Brain pericyte (primary cell): ENCODE measurements at places on chromosomes 7 and 10.

DNA sequence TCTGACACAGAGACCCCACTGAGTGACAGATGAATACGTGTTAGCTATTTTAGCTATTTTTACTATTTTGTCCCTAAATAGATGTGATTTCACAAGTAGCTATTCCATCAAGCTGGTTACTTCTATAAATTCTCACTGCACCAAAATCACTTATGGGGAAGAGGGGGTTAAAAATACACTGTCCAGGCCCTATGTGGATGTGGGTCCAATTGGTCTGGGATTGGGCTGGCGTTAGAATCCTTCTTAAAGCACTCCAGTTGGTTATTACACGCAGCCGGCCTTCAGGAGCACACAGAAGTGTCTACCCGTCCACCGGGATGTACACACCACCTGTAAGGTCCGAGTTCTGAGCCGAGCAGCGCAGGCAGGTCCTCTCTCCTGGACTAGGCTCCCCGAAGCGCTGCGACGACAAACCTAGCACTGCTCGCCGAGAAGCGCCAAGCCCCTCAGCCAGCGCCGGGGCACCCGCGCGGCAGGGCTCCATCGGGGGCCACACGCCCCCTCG, 222.3 kb upstream of the MKLN1 start:
- no peak for DNase-seq

GRCh38 chr7:124672011-124672410, 93.6 kb downstream of the GPR37 start:
- no peak for DNase-seq

DNA sequence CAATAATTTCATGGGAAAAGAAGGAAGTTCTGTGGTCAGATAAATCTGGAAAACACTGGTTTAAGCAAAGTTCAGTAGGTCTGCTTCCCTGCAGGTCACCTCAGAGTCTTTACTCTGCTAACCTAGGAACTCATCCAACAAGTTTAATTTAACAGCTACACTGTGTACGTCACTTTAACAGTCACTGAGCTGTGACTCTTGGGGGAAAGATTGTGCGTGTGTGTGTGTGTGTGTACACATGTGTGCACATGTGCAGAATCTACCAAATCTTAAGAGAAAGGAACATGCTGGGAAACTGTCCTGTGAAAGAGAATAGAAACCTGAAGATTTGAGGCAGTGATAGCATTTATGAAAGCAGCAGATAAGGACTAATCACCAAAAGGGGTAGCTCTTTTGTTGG, 62.6 kb downstream of the IKZF1 start:
- DNase-seq, result no peak

DNA sequence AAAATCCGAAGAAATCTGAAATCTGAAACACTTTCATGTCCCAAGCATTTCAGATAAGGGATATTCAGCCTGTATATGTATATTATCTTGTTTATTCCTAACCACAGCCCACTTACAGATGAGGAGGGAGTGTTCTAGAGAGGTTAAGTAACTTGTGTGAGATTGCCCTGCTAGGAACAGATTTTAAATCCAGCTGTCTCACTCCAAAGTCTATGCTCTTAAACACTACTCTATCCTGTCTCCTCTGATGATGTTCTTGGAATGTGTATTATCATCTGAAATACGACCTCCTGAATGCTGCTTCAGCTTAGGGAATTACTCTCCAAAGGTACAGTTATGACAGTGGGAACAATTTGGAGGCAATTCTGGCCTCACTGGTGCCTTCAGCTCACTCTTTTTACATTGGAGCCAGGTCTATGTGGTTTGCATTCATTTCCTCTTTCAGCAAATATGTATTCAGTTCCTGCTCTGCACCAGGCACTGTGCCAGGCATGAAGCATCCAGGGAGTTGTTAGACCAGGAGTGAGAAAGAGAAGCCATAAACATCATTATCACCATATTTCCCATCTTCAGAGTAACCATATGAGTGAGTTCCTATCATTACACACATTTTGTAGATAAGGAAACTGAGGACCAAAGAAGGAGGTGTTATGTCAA, 70.2 kb downstream of the NOC3L start:
- no peak for DNase-seq

DNA sequence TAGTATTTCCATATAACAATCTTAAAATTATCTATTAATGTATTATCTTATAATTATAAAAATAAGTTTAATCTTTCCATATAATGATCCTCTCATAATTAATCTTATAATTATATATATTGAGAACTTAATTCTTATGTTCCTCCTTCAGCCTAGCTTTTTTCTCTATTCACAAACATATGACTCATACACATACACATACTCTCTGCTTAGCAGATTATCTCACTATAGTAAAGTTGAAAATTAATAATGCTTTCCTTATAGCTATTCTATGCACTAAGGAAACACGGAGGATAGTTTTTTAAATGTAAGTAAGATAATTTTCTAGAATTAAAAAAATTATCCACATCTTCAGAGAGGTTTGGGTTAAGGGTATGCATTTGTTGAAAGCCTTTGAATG, 47.7 kb upstream of the ITGB8 start:
- DNase-seq, result no peak

- no peak for DNase-seq
Measured at GRCh38 chr7:6316226-6316625, 43.8 kb upstream of the CYTH3 start.

- no peak for DNase-seq
Measured at GRCh38 chr10:67602268-67602950, 93.6 kb downstream of the CTNNA3 start.

GRCh38 chr7:120553491-120553890, 280.5 kb downstream of the KCND2 start:
- DNase-seq, result no peak

- DNase-seq, result no peak
Measured at GRCh38 chr7:78043159-78043558, 244.6 kb downstream of the PHTF2 start.

- DNase-seq, result no peak
Measured at GRCh38 chr10:45466784-45467183, 92.8 kb downstream of the ALOX5 start.

DNA sequence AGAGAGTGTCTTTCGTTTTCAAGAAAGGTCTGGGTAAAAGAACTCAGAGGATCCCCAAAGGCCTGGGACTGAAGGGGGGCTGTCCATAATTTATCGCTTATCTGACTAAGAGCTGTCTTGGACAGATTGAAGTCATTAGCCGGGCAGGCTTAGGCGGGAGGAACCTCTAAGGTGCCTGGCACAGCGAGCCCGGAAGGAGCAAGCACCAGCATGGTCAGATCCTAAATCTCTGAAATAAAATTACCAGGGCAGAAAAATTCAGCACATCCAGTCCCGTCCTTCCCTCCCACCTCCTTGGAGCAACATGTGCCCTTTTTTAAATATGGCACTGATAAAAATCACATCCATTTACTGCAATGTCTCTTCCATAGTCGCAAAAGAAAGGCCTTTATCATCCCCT, 86.8 kb downstream of the FAM204A start:
- no peak for DNase-seq

DNA sequence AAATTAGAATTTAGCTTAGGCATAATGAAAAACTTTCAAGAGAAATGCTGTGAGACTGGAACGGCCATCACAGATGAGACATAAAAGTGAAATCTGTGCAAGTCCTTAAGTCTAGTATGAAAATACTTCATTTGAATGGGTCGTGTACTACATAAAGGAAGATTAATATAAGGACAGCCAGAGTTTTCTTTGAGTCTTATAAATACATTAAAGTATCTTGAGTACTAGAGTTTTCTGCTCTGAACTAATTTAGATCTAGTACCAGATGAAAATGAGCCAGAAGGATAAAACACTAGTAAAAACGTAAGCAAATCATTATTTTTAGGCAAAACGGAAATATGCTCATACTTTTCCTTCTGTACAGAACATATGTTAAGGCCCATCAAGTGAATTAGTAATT, 93.1 kb downstream of the ATE1 start:
- DNase-seq, result no peak

DNA sequence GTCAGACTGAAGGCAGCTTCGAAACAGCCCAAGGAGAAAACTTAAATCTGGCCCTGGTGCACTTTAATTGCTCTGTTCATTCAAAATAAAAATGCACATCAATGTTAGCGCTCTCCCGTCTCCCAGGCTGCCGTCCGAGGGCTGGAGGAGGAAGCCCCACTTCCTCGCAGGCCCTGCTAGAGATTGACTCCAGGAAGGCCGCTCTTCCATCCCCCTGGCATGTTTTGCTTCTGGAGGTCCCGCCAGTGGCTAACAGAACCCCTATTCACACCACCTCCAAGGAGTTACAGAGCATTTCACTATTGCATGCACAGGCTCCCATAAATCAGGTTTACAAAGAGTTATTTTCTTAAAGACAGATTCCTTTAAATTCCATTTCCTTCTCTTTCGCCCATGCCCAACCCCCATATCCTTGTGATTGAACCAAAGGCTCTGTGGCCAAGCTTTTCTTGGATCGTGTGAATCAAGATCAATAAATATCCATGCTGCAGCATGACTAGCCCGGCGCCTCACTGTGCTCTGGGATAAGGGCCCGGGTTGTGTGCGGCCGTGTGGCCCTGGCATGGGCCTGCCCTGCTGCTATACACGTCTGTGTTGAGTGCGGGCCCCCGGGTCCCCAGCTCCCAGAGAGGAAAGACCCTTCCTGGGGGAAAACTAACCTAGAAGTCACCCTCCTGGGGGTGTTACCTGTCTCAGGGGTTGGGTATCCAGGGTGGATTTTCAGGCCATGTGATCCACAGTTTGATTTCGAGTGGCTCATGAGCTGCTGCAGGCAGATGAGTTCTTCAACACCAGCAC, 118.7 kb upstream of the GDF10 start:
- DNase-seq, result no peak

GRCh38 chr10:5666008-5666840, at the start of gene ASB13:
Gene ASB13, minus strand, starts transcription at chr10:5666595. Its CDS starts 44 bp downstream, at chr10:5666551.
- no peak for DNase-seq

DNA sequence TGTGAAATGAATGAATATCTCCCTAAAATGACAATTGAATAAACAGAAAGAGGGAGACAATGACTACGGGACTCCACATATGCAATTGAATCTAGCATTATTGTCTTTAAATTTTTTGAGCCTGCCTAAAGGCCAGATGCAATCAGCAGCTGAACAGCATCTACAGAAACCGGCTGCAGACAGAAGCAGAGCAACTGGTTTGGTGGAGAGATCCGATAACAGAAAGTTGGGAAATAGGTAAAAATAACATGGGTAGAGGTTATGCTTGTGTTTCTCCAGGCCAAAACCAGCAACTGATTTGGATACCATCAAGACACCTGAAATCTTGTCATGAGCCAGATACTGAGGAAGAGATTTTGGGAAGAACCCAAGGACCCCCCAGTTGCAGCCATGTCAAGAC, 146.6 kb downstream of the ZNF33B start:
- DNase-seq, result no peak

DNA sequence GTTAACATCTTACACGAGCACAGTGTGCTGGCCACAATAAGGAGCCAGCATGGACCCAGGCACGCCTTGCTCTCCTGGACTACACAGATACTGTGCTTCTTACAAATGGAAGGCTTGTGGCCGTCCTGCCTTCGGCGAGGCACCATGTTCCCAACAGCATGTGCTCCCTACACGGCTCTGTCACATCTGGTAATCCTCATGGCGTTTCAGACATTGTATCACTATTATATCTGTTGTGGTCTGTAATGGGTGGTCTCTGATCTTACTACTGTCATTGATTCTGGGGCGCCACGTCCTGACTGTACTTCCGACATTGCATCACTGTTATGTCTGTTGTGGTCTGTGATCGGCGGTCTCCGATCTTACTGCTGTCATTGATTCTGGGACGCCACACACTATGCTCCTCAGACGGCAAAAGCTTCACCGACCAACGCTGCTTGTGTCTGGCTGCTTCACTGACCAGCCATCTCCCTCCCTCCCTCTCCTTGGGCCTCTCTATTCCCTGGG, 195.4 kb downstream of the MAD1L1 start:
- no peak for DNase-seq

GRCh38 chr7:151954866-151955820, 1.1 kb upstream of the GALNTL5 start:
- no peak for DNase-seq

- DNase-seq, result no peak
Measured at GRCh38 chr10:113538151-113538550, 14.7 kb upstream of the HABP2 start.

- DNase-seq, result no peak
Measured at GRCh38 chr7:25889765-25890164, 262.2 kb upstream of the NFE2L3 start.

DNA sequence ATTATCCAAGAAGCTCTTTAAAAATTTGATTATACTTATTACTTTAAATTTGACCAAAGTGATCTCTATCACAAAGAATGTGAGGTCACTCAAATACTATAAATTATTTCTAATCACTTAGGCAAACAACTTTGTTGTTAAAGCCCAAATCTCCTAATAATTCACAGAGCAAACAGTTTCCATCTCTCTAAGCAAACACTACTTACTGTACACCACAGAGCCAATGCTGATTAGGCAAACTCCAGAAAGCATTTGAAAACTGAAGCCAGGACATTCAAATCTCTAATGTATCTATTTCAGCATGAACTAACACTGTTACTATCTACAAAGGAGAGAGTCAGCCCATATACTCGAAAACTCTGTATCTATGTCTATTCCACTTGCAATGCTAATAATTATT, 107.1 kb downstream of the RNF32 start:
- no peak for DNase-seq

GRCh38 chr10:131141207-131141606, 170.3 kb downstream of the TCERG1L start:
- no peak for DNase-seq

- DNase-seq, result no peak
Measured at GRCh38 chr7:82745117-82745516, 301.5 kb upstream of the CACNA2D1 start.

GRCh38 chr7:127858091-127858914, 172.9 kb downstream of the LRRC4 start:
- no peak for DNase-seq

- no peak for DNase-seq
Measured at GRCh38 chr10:107206833-107207232, 42.3 kb upstream of the SORCS1 start.

DNA sequence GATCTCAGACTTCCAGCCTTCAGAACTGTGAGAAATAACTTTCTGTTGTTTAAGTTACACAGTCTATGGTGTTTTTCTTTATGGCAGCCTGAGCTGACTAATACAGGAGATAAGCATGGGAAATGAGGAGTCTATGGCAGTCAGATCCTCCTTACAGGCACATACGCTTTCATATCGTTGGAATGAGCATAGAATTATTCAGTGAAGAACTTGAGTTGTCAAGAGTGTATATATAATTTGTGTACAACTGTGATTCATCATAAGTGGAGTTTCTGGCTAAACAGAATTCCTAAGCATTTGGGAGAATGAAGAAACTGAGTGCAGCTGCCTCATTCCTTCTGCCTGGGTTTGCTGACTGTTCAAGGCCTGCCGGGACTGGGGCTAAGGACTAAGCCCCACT, 516.7 kb downstream of the ADRA2A start:
- DNase-seq, result no peak
